ENCODE measurements at places on chromosomes 3 and 15.

- DNase-seq = no peak
These were observed 240.1 kb upstream of the ZNF385D start for GRCh38 chr3:21991061-21991460.

DNA sequence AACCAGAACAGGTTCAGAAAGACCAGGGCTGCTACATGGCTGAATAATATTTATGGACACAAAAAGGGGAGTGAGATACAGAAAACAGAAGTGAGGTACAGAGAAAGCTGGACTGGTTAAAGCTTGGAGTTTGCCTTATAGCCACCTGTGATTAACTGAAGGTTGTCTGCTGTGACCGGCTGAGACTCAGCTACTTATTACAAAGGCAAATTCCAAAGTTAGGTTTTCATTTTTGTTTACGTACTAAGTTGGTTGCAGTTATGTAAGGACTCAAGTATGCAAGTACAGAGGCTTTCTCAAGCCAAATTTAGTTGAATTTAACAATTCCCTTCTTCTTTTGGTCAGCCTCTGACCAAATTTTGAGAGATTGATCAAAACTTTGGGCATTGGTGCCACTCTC, 264.6 kb downstream of the THSD4 start:
- DNase-seq = no peak

DNA sequence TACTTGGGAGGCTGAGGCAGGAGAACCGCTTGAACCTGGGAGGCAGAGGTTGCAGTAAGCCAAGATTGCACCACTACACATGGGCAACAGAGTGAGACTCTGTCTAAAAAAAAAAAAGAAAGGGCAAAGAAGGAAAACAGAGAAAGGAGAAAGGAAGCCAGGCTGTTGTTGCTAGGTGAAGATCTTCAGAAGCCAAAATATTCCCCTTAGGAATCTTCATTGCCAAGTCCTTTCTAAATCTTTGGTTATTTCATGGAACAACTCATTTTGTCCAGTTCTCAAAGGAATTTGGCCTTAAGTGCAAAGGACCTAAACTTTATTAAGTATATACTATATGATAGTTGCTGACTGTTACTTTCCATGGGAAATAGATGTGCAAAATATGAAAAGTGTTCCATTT, 59.2 kb upstream of the OSBPL11 start:
- no peak for DNase-seq

GRCh38 chr3:28672406-28672805, 323.8 kb upstream of the AZI2 start:
- DNase-seq = no peak

- DNase-seq = peak; percentile 80
These were observed 11.1 kb downstream of the SIAH2 start for GRCh38 chr3:150751781-150752263.

DNA sequence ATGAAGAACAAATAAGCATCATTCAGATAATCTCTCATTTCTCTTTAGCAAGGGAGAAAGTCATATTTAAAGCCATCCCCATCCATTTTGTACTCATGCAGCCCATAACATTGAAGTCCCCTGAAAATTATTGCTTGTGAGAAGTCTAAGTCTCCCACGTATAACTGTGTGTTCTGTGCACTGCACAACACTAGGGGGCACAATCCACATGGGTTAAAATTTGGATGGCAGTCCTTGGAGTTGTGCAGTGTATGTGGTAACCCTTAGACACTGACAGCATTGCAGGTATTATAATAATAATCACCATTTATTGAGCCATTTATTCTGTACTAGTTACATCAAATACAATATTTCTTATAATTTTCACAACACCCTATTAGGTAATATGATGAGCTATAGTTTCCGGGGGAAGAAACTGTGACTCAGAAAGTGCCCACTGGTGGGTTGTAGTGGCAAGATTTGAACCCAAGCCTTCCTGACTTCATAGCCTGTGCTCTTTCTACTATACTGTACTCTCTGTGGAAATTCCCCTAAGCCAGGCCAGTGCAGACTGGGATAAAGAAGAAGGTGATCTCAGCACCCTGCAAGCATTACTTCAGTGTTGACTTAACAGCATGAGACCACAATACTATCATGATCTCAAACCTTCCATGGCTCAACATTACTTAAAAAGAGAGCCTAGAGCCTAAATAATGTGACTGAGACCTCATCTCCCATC, 15.7 kb downstream of the KCNAB1 start:
- peak; percentile 11 for DNase-seq

DNA sequence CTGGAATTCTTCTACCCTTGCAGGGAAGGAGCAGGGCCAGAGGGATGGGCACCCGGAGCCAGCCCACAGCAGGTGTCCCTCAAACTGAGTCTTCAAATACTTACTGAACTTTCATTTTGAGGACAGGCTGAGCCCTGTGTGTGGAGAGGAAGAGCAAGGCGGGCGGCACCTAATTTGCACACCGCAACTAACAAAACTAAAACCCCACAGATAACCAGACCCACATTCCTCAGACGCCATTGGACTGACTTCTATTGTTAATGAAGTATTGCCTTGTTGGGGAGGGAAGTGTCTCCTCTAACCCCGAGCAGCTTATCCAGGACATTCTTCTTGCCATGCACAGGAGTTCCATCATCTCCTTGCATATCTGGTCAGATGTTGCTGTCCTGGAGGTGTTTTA, 105.2 kb upstream of the NR2E3 start:
- no peak for DNase-seq

DNA sequence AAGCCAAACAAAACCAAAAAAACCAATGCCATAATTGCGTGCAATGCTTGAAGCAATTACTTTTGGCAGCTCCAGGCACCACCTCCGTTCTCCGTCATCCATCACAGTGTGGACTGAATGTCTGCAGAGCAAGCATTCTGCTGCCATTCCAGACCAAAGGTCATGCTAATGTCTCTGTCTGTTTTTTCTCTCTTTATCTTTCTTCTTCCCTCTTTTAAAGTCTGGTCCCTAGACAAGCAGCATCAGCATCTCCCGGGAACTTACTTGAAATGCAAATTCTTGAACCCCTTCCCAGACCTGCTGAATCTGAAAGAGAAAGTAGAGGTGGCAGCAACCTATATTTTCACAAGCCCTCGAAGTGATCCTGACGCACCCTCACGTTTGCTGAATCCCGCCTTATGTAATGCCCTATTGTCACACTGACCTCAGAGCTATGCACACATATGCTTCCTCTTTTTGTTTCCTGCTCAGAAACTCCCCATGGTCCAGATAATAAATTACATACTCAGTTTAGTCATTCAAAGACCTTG, 297.3 kb upstream of the PROK2 start:
- DNase-seq = no peak

DNA sequence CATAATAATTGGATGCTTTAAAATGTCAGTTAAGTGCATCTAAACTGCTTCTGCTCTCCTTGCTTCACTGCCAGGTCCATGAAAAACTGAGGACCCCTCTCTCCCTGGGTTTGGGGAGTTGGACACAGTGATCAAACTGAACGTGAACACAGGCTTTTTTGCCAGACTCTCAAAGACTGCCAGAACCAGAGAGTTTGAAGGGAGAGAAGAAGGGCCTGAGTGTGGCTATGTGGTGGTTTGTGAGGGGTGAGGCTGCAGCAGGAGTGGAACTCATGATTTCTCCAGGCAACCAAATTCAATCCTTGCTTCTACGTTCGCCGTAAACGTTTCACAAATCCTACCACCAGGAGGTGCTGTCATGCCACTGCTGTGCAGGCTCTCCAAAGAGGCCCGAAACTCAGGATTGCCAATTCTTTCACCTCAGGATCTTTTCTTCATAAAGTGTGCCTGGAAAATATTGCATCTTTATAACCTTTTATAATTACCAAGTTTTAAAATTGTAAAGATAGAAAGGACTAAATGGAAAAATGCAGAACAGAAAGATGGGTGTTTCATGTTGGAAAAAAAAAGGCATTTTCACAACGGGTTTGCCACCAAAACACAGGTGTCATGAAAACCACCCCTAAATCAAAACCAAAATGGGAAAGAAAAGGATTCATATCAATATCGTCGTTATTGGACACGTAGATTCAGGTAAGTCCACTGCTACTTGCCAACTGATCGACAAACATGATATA, 19.7 kb downstream of the TM4SF4 start:
- DNase-seq = peak; percentile 77

- no peak for DNase-seq
These were observed 29.8 kb downstream of the THBS1 start for GRCh38 chr15:39610665-39611064.

DNA sequence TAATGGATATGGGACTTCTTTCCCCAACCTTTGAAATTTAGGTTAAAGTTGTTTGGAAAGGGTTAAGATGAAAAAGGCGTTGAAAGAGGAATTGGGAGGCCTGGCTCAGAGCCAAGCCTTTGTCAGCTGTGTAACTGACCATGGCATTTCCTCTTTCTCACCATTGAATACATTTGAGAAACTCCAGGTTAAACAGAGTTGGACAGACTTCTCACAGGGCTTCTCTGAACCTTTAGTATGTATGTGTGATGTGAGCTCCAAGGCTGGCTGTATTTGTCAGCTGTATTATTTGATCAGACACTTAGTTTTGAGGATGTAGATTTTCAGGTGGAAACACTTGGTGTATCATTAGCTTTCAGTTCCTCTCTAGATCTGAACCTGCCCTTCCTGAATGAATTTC, 136.4 kb upstream of the GOLGA6L4 start:
- DNase-seq = peak; percentile 15

DNA sequence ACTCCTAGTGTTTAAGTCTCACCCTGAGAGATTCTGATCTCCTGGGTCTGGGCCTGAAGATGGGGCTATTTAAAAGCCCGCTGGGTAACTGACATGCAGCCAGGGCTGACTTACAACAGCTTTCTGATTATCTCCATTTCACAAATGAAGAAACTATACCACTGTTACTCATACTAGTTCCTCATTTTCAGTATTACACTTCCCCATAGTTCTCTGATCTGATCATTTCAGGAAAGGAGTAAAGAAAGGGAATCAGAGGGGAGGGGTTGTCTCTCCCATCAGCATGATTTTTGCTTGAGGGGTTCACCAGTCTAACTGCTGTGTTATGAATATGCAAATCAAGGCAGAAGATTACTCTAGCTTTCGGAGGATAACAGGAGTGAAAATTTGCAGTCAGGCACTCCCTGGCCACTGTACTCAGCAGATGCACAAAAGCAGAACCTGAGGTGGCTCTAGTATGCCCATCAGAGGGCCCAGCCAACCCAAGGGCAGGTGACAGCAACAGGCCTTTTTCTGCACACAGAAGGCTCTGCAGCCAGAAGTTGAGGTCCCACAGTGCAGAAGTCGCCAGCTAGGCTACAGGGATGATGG, 59.4 kb downstream of the DAPK2 start:
- DNase-seq = no peak

- DNase-seq = no peak
These were observed 77.0 kb upstream of the HEG1 start for GRCh38 chr3:125132815-125133214.

DNA sequence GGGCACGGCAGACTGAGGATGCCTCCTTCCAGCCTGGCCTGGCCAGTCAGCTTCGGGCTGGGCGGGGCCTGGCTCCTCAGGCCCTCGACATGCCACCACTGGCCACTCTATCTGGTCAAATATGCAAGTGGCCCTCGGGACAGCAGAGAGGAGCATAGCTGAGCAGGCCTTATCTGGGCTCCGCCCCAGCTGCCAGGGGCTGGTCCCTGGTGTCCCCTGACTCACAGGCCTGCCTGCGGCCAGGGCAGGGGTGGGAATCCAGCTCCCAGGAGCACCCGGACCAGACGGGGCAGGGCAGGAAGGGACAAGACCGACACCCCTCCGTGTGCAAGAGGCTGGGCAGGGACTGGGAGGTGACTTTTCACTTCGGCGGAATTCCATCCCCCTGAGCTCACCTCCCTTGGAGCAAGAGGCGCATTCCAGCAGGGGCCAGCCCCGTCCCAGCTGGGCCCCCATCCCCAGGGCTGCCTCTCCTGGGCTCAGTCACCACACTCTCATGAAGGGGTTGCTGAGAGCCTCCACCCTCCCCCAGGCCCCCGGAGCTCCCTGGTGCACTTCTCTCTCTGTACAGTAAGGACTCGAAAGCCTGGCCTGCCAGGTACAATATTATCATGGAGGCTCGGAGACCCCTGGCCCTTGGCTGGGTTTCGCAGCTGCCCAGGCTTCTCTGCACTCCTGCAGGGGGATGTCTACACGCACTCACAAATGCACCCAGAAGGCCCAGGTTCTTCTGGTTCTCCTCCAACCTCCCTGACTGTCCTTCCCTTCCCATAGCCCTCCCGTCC, 29.5 kb downstream of the WNT7A start:
- DNase-seq = no peak
